Stimulated activated CD8-positive, alpha-beta memory T cell treated with anti-CD3 and anti-CD28 coated beads, Interleukin-15, amount 100 ng/mL, for 48 hours (primary cell): ENCODE measurements at places on chromosomes 1 and 21.

- no peak for DNase-seq
Observed at GRCh38 chr1:216723274-216723780, at the start of gene ESRRG. Gene ESRRG, minus strand, starts transcription at chr1:216723429. Its CDS starts 130 bp downstream, at chr1:216723299.

GRCh38 chr1:103859721-103860120 lies 110.0 kb downstream of the AMY1C start:
- DNase-seq, result no peak

DNA sequence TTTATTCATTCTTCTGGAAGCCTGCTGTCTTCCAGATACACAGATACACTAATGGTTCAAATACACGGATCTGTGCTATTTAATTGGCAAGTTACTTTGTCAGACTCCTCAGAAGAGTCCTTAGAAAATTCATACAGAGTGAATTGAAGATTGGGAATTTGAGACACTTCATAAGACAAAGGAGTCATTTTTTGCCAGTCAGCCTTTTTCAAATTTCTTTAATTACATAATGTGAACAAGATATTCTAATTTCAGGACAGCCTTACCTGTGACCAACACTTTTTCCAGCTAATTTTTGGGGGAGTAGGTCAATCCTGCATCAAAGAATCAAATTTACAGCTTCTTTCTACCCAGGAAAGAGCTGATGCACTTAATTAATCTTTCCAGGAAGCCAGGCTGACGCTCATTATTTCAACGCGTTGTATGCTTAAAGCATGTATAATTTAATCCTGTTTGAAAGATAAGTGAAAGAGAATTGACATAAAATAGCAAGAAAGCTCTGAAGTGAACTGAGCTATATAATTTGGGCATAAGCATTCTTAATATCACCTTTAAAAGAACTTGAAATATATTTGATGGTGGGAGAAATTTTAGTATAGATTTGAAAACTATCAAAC lies 12.8 kb upstream of the NRIP1 start:
- no peak for DNase-seq

DNA sequence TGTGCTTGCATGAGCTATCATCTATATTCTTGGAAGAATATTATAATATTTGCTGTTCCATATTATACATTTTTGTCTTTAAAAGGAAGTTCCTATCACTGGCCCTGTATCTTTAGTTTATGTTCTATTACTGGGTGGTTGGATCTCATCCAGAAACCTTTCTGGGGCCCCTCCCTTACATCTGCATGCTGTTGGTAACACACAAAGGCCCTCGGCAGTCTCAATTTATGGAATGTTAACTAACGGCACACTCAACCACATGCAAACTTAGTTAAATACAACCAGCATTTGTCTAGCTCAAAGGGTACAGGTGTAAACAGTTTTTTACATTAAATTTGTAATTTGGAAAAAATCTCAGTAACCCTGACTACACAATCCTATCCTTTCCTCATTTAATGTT lies 9.7 kb upstream of the HYI start:
- no peak for DNase-seq

- no peak for DNase-seq
Observed at GRCh38 chr1:184545601-184546000, 158.8 kb downstream of the C1orf21 start.

- DNase-seq, result no peak
Observed at GRCh38 chr1:69967245-69967766, 238.1 kb downstream of the LRRC40 start.

DNA sequence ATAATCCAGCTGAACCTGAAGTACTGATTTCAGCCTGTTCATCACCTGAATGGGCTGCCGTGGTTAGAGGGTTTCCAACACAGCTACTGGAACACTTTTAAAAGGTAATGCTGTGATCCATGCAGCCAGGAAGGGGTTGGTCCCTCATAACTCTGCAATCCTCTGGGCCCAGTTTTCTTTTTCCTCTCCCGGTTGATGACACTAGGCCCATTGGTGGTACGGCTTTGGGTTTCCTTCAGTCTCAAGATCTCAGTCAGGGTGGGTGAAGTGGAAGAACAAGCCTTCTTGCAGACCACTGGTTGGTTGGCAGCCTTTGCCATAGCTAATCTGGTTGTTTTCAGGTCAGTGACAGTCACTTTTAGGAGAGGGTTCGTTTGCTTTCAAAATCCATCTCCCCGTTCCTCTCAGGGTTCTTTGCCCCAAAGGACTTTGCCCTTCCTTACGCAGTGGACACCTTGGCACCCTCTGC lies 502 bp upstream of the SLC35A3 start:
- DNase-seq, result no peak

DNA sequence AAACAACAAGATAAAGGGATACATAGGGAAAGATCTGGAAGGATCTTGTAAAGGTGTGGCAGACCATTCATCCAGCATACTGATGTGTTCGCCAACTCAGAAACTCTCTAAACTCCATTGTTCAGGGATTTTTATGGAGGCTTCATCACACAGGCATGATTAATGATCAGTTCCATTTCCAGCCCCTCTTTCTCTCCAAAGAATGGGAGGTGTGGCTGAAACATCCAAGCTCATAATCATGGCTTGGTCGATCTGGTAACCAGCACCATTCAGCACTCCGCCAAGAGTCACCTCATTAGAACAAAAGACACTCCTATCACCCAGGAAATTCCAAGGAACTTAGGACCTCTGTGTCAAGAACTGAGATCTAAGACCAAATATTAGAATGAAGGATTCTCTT lies 180.6 kb upstream of the RNPC3 start:
- no peak for DNase-seq

GRCh38 chr1:5551274-5551975 lies 440.8 kb downstream of the NPHP4 start:
- no peak for DNase-seq

- no peak for DNase-seq
Observed at GRCh38 chr1:51956528-51957509, 33.7 kb downstream of the RAB3B start.

GRCh38 chr21:29233256-29233546 lies 65.5 kb upstream of the BACH1 start:
- no peak for DNase-seq

GRCh38 chr1:94648225-94649007 lies 106.9 kb upstream of the F3 start:
- DNase-seq, result no peak

- no peak for DNase-seq
Observed at GRCh38 chr1:4561205-4561604, 93.2 kb upstream of the AJAP1 start.

GRCh38 chr1:237910834-237911233 lies 20.1 kb upstream of the ZP4 start:
- DNase-seq, result no peak

DNA sequence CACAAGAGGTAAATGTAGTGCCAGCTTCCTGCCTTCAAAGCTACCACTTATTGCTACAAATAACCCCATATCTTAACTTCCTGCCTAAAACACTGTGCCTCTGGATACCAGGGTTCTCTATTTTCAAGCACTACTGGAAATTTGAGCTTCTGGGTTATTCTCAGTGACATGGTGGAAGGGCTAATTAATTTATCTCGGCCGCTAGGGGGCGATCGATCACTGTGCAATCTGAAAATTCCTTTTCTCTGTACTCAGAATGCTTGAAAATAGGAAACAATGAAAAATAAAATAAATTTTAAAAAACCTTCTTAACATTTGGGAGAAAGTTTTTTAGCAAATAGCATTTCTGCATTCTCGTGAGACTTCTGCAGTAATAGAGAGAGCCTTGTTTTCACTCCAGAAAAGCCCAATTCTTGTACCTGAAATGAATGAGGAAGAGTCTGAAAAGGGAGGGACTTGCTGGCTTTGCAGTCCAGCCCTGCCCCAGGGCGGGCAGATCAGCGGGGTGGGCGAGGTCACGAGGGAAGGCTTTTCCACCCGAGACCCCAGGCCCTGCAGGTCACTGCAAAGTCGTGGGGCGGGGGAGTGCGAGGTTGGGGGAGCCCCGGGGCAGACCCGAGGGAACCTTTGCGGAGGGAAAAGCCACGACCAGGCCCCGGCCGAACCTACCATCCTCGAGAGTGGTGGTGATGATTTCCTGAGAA lies 276.7 kb downstream of the PCP4 start:
- DNase-seq, result peak; percentile 2

DNA sequence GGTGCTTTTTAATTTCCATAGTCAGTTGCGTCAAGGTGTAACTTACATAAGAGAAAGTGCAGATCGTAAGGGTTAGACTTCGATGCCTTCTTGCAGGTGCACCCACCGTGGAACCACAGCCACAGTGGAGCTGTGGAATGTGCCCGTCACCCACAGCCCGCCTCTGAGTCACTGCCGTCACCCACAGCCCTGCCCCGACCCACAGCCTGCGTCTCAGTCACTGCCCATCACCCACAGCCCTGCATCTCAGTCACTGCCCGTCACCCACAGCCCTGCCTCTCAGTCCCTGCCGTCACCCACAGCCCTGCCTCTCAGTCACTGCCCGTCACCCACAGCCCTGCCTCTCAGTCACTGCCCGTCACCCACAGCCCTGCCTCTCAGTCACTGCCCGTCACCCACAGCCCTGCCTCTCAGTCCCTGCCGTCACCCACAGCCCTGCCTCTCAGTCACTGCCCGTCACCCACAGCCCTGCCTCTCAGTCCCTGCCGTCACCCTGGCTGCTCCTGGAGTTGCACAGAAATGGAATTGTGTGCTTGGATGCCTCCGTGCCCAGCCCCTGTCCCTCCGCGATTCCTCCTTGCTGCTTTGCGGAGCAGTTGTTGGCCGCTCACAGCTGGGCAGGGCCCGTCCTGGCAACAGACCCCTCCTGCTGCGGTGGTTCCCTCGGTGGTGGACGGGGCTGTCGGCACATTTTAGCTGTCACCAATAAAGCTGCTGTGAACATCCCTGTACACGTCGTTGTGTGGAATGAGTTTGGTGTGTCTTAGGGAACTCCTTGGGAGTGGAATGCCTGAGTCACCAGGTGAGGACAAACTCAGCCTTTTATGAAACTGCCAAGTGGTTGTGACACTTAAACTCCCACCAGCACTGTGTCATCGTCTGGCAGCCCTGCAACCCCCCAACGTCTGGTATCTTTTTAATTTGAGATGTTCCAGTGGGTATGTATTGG lies 44.9 kb upstream of the COL6A2 start:
- peak; percentile 69 for DNase-seq

- no peak for DNase-seq
Observed at GRCh38 chr1:42745851-42746250, 5.8 kb upstream of the CLDN19 start.

- DNase-seq, result peak; percentile 61
Observed at GRCh38 chr1:93878501-93878888, 511 bp downstream of the DNTTIP2 start.

DNA sequence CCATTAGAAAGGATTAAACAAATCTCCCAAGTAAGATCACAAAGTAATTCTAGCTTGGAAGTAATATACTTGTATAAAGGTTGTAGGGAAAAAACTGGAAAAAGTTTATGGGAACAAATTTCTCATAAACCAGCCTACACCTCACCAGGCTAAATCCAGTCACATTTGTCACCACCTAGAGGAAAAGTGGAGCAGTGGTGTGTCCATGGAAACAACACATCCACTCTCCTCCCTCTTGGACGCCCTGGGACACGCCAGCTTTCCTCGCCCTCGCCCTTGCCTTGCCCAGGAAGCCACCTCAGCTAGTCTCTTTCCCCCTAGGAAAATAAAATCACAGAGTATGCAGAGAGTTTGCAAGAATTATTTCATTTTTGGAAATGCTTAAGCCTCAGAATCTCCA lies 2.2 kb downstream of the PALMD start:
- no peak for DNase-seq

DNA sequence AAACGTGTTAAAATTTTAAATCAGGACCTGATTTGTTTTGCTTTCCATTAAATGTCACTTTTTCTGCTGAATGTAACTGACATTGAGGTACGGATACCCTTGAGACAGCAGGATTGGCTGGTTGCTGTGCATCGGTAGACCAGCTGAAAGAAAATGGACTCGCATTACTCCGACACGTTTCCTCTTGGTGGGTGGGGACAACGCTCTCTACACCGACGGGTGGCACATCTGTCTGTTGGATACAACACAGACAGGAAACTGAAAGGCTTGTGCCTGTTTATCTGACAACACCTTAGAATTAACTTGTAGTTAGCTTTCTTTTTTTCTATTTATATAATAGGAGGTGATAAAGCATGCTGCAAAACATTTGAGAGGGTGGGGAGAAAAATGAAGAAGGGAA lies 19.4 kb downstream of the PRPF38A start:
- peak; percentile 45 for DNase-seq

GRCh38 chr1:242811092-242811840 lies 286.8 kb upstream of the PLD5 start:
- no peak for DNase-seq

- no peak for DNase-seq
Observed at GRCh38 chr1:7578206-7578605, 192.9 kb upstream of the VAMP3 start.

- DNase-seq, result no peak
Observed at GRCh38 chr1:208065862-208066261, 154.9 kb upstream of the CD34 start.

DNA sequence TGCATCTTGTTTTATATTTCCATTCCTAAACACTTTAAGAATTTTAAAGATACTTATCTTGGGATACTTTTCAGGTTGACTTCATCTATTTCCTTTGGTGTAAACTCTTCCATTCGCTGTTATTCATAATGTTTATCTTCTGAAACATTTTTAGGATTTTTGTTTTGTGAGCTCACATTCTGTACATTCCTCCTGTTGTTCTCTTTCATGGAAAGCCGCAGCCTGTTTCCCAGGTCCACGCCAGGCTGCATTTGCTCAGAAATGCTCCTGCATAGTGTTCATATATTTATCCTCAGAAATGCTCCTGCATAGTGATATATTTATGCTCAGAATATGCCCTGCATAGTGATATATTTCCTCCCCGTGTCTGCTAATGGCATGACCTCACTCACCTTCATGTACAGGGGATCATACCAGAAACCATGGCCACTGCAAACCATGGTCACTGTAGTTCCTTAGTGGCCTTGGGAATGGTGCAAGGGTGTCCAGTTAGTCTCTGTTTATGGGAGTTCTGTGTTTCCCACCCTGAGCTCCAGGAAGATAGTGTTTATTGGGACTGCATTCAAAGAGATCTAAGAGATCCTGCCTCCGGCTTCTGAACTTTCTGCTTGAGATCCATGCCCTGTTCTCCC lies 153.9 kb upstream of the GREM2 start:
- no peak for DNase-seq

DNA sequence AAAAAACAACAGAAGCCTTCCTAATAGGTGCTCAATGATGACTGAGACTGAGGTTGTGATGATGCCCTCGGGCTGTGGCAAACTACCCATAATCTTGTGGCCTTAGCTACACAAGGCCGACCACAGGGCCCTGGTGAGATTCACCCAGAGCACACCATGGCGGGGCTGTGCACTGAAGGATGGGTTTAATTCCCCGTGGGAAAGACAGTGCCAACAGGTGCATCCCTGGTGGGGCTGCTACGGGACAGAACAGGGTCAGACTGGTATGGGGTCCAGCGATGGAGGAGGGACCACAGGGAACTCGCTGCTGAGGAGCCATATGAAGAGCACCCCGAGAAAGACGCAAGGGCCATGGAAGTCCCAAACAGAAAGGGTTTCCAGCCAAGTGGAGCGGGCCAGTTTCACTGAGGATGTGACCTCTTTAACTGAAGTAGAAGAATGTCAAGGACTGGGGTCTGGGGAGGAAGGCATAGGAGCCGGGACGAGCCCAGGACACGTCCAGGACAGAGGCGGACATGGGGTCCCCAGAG lies 21.3 kb downstream of the PRDM15 start:
- DNase-seq, result no peak
